ENCODE measurements at places on chromosomes 7 and 10.

DNA sequence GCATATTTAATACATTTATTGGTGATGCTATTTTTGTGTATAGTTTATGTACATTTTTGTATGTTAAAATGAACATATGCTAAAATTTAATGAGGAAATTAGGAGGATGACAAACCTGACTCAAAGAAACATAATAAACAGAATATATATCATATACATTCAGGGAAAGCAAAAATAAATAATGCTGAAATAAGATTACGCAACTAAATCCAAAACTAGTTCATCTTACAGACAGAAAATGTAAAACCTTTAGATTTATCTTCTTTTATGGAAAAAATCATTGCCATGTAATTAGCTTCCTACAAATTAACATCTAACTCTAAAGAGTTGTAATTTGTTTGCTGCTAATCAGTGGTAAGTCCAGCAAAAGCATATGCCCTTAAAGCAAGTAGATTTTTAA lies 216.5 kb downstream of the PTN start:
- no peak for DNase-seq

GRCh38 chr7:143437578-143437977 lies 5.7 kb upstream of the TAS2R60 start:
- DNase-seq = no peak

GRCh38 chr10:113061054-113061430 lies 111.0 kb downstream of the TCF7L2 start:
- DNase-seq = no peak

DNA sequence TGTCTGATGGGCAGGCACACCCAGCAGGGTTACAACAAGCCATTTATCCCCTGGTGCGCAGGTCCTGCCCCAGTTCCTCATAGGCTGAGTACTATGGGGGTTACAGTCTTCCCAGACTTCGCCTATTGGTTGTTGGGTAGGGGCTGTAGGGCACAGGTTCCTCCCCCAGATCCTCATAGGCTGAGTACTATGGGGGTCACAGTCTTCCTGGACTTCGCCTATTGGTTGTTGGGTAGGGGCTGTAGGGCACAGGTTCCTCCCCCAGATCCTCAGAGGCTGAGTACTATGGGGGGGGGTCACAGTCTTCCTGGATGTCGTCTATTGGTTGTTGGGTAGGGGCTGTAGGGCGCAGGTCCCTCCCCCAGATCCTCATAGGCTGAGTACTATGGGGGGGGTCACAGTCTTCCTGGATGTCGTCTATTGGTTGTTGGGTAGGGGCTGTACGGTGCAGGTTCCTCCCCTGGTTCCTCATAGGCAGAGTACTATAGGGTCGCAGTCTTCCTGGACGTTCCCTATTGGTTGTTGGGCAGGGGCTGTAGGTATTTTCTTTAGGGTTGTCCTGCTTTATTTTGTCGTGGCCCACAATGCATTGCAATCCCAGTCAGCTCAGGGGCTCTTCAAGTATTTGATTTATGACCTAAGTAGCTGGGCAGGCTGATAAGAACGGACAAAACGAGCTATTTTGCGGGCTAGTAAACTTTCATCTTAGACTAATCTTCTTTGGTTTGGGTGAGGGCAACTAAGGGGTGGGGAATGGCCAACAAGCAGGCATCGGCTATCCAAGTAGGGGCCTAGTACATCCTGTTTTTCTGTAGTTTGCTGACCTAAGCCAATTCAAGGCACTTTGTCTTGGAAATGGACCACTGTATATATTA lies 3.4 kb downstream of the LRRC27 start:
- DNase-seq = no peak

DNA sequence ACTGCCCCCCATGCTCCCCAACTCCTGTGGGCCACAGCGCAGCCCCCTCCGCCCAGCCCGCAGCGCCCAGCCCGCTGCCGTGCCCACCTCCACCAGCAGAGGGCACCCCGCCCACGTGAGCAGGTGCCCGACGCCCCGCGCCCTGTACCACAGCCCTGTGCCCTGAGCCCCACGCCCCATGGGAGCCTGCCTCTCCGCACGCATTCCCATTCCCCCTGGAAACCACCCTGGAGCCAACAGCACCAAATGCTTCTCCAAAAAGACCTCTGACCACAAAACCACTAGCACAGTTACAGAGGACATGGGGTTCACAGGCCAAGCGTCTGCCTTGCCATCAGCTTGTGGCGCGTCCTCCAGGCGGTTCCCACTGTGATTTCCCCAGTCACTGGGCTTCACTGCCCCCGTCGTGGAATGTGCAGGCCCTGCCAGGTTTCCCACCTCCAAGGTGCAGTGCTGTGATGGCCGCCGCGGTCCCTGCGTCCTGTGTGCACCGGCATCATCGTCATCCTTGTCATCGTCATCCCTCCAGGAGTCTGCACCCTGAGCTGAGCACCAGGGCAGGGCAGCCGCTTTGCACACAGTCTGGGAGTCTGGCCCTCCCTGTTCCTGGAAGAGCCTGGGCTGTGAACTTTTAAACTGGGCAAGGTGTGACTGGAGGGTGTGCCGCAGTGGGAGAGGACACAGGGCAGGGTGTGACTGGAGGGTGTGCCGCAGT lies 61.7 kb downstream of the PWWP2B start:
- DNase-seq = peak; percentile 78

GRCh38 chr10:7102557-7103349 lies 308.1 kb downstream of the SFMBT2 start:
- DNase-seq = no peak

DNA sequence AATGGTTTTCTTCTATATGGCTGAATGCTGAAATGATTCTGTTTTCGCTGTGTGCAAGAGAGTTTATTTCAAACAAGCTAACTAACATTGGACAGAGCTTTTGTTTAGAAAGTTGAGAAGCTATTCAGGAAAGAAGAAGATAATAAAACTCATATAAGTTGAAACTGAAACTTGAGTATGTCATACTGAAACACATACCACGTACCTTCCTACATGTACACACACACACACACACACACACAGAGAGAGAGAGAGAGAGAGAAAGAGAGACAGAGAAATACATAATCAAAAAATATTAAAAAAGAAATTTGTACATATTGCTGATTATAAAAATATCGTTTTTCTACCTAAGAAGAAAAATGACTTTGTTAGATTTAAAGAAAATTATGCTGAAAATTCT lies 561.9 kb upstream of the KCND2 start:
- DNase-seq = no peak

GRCh38 chr7:43535810-43536585 lies 46.9 kb upstream of the STK17A start:
- no peak for DNase-seq

DNA sequence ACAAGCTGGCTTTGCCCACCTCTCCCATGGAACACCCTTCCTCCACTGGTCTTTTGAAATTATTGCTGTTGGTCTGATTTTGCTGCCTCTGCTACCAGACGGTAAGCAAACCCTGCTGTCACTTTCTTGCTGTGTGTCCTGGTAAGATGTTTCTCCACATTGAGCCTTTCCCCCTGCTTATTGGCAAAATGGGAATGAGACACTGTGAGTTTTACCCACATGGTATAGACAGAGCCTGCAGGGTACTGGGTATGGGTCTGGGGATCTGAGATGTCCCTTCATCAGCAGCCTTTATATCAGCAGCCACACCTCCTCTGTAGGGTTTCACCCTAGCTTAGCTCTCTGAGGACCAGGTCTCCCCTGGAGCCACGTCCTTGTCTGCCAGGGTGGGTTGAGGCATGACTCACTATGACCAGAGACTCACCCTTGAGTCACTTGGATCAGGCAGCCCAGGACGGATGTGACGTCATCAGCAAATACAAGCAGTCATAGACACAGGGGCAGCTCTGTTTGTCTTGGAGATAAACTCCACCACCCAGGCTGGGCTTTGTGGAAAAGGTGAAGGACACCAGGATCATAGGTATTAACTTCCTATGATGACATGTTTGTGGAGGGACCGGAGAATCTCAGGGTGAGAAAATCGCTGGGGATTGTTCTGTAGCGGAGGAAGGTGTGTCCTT lies 17.9 kb upstream of the BAIAP2L1 start:
- DNase-seq = no peak

DNA sequence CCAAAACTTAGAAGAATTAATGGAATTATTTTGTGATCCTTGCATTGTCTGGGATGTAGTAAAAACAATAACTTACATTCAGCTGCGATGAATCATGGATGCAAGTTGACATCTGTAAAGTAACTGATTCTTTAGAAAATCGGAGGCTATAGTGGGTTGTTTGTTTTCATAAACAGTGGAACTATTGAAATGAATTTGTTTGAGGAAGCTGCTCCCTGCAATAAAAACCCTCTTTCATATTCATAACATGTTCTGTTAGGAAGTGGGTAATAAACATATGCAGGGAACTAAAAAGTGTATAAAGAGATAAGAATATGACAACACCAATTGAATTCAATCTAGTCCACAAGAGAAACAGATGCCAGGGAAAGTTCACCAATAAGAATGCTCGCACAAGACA lies 53.6 kb downstream of the AGMO start:
- DNase-seq = no peak

Data from dorsolateral prefrontal cortex (tissue), 122 donors.